ENCODE measurements at places on chromosomes 7 and 10. TPM values are rescaled to one million over a fixed set of nuclear protein-coding genes. Genes with fewer than 3 reads are reported as not detected.
A peak's percentile ranks its signal among the peaks of the same experiment; 100 is the strongest.

- no peaks in the 10 kb centered on the region for H3K27me3 ChIP-seq
- H3K27ac ChIP-seq = no peak overlapping the region
- H3K4me1 ChIP-seq = no peaks in the 10 kb centered on the region
- peak; percentile 83 for DNase-seq
- no peaks in the 10 kb centered on the region for H3K36me3 ChIP-seq
Measured at GRCh38 chr7:107874605-107875446, 16.2 kb upstream of the DLD start.

DNA sequence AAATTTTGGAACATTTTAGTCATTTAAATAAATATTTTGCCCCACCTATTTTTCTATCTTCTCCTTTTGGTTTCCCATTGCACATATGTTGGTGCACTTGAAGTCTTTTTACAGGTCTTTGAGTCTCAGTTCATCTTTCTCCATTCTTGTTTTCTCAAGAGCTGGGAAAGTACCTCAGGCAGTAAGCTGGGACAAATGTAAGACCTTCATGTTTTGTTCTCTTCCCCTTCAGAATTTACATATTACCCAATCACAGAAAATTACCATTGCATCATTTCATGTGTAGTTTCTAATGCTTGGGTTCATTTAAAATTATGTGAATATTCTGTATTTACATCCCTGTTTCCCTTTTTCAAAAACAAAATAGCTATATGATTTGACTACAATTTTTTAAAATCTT, 1150.0 kb upstream of the POT1 start:
- H3K27me3 ChIP-seq = no peaks in the 10 kb centered on the region
- no peaks in the 10 kb centered on the region for H3K4me1 ChIP-seq
- no peaks in the 10 kb centered on the region for H3K36me3 ChIP-seq
- DNase-seq = no peak

DNA sequence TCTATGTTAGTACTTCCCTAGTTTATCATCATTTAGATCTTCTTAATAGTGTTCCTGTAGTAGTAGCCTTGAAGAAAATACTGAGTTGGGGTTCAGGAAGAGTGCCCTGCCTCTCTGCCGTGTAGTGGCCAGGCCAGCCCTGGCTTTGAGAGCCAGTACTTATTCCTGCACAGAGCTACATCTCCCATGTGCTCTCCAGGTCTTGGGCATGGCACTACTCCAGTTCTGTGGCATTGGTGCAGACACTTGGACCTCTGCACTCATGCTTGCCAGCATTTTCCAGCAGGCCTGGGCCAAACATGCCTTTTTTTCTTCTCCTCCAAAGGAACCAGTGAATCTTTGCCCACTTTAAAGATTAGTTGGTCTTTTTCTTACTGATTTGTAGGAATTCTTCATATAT, 5.3 kb downstream of the GNG11 start:
- H3K4me3 ChIP-seq = no peak overlapping the region
- peaks cover 7% of the 10 kb centered on the region for H3K36me3 ChIP-seq
- H3K4me1 ChIP-seq = peaks cover 23% of the 10 kb centered on the region
- no peak for DNase-seq
- no peak overlapping the region for H3K27ac ChIP-seq

DNA sequence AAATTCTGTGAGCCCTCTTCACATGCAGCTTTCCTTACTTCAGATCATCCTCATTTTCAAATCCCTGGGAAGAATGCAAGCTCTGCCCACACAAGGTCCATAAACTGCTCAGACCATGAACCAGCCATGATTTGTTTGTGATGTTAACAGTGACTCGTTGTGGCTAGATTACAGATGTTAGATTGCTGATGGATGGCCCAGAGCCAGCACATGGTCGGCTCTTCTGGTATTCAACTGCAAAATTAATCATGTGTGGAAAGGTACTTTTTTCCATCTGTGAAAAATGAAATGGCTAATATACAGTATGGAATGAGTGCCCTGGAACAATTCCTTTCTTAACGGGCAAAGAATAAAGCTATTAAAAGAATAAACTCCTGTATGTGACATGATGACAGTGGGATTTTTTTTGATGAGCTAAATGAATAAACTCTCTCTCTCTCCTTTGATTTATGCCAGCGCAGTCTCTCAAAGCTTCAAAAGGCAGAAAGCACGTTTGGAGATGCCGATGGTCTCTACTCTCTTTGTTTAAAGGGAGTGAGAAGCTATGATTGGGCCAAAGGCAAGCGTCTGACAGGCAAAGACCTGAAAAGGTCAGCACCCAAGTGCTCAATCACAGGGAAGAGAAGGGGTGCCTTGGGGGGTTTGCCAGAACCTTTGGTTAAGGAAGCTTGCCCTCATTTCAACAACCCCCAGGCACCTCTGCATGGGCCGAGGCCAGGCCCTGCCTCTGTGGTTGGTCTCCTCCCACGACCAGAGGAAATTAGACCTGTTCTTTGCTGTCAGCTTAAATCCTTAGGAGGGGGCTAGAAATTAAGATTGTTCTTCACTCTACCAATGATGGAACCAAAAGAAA, 444.0 kb upstream of the NFE2L3 start:
- DNase-seq = no peak
- no peaks in the 10 kb centered on the region for H3K27me3 ChIP-seq
- no peaks in the 10 kb centered on the region for H3K36me3 ChIP-seq
- peak overlapping the region; percentile 3 for H3K27ac ChIP-seq
- peaks cover 10% of the 10 kb centered on the region for H3K4me1 ChIP-seq

DNA sequence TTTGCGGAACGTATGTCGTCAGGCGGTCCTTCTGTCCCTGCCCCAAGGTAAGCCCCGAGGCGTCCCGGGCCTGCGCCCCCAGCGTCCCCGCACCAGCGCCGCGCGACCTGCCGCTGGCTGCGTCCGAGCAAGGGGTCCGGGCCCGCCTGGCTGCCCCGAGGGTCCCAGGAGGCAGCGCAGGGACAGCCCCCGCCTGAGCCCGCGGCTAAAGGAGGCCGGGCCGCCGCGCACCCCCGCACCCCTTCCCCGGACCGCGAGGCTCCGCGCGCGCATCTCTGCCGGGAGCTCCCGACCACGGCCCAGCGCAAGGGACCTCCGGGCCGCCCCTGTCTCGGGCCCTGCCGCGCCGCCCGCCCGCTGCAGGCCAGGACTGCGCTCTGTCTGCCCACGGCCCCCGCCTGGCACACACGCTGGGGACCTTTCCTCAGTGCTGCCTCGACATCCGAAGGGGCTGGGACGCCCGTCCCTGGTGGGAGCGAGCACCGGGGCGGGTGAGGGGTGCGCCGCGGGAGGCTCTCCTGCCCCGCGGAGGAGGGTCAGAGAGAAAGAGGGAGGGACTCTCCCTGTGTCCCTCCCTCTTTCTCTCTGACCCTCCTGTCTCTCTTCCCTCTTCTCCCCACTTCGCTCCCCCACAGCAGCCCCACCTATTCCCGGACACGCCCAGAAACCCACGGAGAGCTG, 25.0 kb downstream of the SHH start:
- no peak overlapping the region for H3K27ac ChIP-seq
- peak overlapping the region; percentile 36 for H3K4me3 ChIP-seq
- DNase-seq = peak; percentile 50
- H3K27me3 ChIP-seq = peaks cover 27% of the 10 kb centered on the region

- peak overlapping the region; percentile 94 for H3K4me3 ChIP-seq
- no peaks in the 10 kb centered on the region for H3K27me3 ChIP-seq
- peak; percentile 28 for DNase-seq
- no peaks in the 10 kb centered on the region for H3K36me3 ChIP-seq
- peaks cover 48% of the 10 kb centered on the region for H3K4me1 ChIP-seq
Measured at GRCh38 chr7:23106057-23106822, 655 bp downstream of the KLHL7 start.

DNA sequence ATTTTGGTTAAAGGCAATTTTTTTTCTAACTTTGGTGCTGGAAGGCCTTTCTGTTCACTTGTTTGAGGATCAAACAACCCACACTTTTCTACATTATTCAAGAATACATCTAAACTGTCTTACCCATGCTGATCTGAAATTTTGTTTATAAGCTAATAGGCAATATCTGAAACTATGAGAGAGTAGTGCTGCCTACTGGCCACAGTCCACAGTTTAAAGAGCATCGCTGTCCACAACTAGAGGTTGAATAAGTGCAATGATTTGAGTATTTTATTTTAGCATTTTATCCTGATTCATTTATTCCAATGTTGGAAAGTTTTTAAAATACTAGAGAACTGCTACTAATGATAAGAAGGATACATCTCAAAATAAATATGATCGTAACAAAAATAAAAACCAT, 306.9 kb downstream of the ELMO1 start:
- no peak overlapping the region for H3K27ac ChIP-seq
- no peak overlapping the region for H3K4me3 ChIP-seq
- no peaks in the 10 kb centered on the region for H3K36me3 ChIP-seq
- no peak for DNase-seq
- H3K4me1 ChIP-seq = no peaks in the 10 kb centered on the region
- H3K27me3 ChIP-seq = no peaks in the 10 kb centered on the region

DNA sequence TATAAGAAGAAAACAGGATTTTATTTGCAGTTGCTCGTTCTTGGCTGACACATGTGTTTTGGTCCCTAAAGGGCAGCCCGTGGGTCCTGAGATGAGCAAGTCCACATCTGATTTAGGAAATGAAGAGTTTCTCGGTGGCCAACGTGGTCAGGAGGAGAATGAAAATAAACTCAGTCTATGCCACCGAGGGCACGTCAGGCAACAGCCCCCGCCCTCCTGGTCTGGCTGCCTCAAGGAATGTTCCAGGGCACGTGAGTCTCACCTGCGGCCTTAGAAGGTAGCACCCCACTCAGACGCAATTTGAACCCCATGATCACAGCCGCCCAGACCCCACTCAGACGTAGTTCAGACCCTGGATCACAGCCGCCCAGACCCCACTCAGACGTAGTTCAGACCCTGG, 197.2 kb downstream of the ADARB2 start:
- no peak overlapping the region for H3K27ac ChIP-seq
- DNase-seq = no peak
- H3K27me3 ChIP-seq = no peaks in the 10 kb centered on the region
- H3K36me3 ChIP-seq = no peaks in the 10 kb centered on the region
- H3K4me1 ChIP-seq = no peaks in the 10 kb centered on the region

The IFIT1B gene
- not detected for polyA plus RNA-seq

The HOXA4 gene
- polyA plus RNA-seq = 17.0 TPM

The CNOT4 gene
- polyA plus RNA-seq = 4.7 TPM

Measured in stomach (tissue), 19 donors.